ENCODE measurements at places on chromosomes 16 and 17.

- no peak for DNase-seq
Measured at GRCh38 chr17:77497578-77497934, 356.8 kb downstream of the SEC14L1 start.

DNA sequence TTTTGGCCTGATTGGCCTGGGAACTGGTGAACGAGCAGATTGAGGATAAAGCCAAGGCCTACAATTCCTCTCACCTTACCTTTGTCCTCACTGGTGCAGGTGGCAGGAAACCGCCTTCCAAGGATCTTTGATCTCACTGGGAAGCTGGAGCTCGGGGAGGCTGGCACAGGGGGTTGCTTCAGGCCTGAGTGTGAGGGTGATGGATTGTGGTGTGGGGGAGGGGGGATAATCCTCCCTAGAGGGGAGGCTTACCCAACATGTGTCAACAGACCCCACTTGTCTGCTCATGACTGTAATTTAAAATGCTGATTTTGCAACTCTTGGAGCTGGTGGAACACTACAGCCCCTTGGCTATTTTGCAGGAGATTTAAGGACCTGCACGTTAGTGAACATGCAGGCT is 4.5 kb upstream of the RMI2 start:
- no peak for DNase-seq

- DNase-seq = peak; percentile 2
Measured at GRCh38 chr17:50003911-50004310, 8.9 kb upstream of the DLX3 start.

DNA sequence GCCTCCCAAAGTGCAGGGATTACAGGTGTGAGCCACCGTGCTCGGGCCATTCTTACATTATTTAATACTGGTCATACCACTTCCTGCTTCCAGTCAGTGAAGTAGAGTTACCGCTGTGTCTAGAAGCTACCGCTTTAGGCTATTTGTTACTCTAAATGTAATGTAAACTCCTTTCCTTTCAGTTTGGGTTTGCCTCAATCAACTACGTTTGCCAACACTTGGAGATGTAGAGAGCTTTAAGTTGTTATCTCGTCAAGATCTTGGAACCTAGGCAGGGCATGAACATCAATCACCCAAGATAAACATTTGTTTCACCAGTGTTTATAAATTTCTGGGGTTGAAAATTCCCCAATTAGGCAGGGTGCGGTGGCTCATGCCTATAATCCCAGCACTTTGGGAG is 275.9 kb downstream of the STX8 start:
- DNase-seq = no peak

- DNase-seq = no peak
Measured at GRCh38 chr17:58352596-58353388, 791 bp upstream of the SUPT4H1 start.

- no peak for DNase-seq
Measured at GRCh38 chr17:41844971-41845370, 7.3 kb downstream of the KLHL10 start.
